Stimulated activated CD4-positive, alpha-beta T cell treated with anti-CD3 and anti-CD28 coated beads, Interleukin-4, amount 100 ng/mL, for 24 hours (primary cell): ENCODE measurements at places on chromosomes 11 and 22.
A peak's percentile ranks its signal among the peaks of the same experiment; 100 is the strongest.

- no peak for DNase-seq
These were observed 149.0 kb downstream of the PKNOX2 start for GRCh38 chr11:125313271-125314219.

DNA sequence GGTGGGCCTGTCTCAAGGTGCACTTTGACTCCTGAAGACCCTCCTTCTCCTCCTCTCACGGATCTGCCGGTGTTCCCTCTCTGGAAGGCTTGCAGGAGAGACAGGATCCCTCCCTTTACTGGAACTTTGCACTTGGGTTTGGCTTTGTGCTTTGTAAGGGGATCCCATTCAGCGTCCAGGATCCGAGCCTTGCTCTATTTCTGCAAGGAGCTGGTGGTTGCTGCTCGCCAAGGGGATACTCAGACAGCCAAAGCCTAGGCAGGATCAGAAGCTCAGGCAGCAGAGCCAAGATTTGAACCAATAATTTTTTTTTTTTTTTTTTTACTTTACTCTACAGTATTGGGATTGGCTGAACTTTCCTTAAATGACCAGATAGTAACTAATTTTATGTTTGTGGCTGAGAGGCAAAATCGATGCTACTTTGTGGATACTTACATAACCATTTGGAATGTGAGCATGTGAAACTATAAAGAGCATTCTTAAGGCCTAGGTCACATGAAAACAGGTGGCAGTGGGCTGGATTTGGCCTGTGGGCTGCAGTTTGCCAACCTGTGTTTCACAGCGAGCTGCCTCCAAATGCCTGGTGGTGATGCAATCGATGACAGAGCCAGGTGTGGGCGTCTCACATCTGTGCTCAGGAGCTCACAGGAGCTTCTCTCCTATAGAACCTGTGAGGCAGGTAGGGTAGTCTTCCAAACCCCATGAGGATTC is 25.2 kb downstream of the BCR start:
- DNase-seq = no peak

GRCh38 chr11:67266449-67267187 is at the start of gene GRK2:
GRK2 (plus strand) TSS chr11:67266473; CDS start chr11:67266700, 227 bp downstream.
- DNase-seq = no peak

GRCh38 chr22:44193535-44193891 is 12.8 kb downstream of the PARVG start:
- DNase-seq = no peak

- no peak for DNase-seq
These were observed 132.4 kb downstream of the MN1 start for GRCh38 chr22:27668828-27669797.

DNA sequence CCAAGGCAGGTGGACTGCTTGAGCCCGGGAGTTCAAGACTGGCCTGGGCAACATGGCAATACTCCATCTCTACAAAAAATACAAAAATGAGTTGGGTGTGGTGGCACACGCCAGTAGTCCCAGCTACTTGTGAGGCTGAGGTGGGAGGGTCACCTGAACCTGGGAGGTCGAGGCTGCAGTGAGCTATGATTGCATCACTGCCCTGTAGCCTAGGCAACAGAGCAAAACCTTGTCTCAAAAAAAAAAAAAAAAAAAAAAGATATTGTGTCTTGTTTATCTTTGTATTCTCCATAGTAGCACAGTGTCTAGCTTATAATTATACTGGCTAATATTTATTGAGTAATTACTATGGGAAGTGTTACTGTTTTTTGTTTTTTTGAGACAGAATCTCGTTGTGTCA is 15.8 kb upstream of the GPHA2 start:
- no peak for DNase-seq

DNA sequence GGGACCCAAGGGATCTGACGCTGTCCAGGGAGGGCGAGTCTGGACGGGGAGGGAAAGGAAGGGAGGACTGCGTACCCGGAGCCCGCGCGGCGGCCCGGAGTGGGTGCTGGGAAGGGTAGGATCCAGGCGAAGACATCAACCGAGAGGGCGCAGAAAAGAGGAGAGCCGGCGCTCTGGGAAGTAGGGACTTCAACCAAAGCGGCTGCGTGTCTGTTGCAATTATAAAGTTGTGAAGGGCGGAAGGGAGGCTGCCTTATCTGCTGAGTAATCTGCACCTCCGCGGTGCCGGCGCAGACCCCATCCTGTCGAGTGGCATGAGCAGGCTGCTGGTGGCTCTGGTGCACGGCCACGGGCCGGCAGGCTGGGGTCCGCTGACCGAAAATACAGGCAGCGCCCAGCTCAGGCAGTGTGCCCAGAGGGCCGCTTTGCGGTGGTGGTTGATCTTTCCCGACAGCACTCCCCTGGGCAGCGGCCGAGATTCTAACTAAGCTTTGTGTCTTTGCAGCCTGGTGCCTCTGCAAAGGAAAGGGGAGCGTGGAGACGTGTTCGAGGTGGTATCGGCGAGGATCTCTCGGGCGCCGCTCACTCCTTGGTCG is 978 bp downstream of the C11orf87 start:
- DNase-seq = no peak

DNA sequence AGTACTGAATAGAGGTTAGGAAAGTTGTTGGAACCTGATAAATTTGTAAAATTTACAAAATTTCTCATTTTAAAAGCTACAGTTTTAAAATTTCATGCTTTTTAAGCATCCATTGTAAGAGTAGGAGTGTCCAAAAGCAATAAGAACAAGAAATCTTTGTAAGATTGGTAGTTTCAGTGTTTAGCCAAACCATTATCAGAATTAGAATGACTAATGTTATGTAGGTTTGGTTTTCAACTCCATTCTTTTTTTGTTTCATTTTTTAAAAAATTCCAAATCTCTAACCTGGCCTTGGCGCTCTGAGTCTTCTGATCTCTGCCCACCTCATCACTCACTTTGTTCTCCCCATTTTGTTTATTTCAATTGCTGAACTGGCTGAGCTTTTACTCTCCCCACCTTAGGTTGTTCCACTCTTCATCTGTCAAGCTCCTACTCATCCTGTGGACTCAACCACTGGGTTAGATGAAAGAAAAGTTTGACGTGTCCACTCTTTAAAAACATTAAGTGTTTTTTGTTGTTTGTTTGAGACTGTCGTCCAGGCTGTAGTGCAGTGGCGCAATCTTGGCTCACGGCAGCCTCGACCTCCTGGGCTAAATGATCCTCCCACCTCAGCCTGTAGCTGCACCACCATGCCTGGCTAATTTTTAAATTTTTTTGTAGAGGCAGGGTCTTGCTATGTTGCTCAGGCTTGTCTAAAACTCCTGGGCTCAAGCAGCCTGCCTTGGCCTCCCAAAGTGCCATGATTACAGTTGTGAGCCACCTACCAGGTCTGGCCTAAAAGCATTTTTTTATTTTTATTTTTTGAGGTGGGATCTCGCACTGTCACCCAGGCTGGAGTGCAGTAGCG is 14.0 kb downstream of the EP300 start:
- no peak for DNase-seq

DNA sequence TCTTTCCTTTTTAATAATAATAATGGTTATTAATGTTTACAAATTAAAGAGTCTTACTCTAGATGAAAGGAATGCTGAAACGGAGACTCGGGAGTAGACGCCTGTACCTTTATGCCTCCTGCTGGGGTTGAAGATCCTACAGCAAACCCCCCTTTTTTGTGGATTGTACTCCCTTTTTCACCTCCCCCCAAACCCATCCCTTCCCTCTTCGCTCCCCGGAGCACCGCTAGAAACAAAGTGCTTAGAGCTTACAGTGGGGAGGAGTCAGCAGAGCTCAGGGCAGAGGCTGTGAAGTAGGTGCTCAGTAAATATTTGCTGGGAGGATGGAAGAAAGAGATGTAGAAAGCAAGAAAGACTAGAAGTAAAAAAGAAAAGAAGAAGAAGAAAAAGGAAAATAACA is 169.7 kb downstream of the NXPE2 start:
- DNase-seq = no peak

GRCh38 chr11:24437123-24437522 is 59.7 kb upstream of the LUZP2 start:
- DNase-seq = no peak

GRCh38 chr22:32564170-32565001 is 89.8 kb downstream of the FBXO7 start:
- DNase-seq = no peak

- no peak for DNase-seq
These were observed 27.3 kb downstream of the FAM118A start for GRCh38 chr22:45336971-45337431.

GRCh38 chr22:37126882-37127281 is 17.4 kb upstream of the TMPRSS6 start:
- DNase-seq = no peak

DNA sequence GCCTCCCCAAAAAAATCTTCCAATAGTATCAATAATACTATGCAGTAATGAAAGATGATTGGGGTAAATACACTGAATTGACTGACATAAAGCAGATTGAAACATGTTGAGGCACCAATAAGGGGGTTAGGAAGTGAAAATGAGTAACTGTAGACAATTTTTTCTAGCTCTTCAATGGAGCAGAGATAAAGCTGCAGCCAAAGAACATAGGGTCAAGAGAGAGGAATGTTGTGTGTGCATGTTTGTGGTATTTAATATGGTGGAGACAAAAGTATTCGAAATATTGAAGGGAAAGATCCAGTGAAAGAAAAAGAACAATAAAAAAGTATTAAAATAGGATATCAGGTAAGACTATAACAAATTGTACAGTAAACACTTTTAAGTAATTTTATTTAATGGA is 450.0 kb upstream of the CCDC179 start:
- no peak for DNase-seq

GRCh38 chr22:44685384-44686056 is 16.5 kb upstream of the PRR5 start:
- DNase-seq = peak; percentile 89

DNA sequence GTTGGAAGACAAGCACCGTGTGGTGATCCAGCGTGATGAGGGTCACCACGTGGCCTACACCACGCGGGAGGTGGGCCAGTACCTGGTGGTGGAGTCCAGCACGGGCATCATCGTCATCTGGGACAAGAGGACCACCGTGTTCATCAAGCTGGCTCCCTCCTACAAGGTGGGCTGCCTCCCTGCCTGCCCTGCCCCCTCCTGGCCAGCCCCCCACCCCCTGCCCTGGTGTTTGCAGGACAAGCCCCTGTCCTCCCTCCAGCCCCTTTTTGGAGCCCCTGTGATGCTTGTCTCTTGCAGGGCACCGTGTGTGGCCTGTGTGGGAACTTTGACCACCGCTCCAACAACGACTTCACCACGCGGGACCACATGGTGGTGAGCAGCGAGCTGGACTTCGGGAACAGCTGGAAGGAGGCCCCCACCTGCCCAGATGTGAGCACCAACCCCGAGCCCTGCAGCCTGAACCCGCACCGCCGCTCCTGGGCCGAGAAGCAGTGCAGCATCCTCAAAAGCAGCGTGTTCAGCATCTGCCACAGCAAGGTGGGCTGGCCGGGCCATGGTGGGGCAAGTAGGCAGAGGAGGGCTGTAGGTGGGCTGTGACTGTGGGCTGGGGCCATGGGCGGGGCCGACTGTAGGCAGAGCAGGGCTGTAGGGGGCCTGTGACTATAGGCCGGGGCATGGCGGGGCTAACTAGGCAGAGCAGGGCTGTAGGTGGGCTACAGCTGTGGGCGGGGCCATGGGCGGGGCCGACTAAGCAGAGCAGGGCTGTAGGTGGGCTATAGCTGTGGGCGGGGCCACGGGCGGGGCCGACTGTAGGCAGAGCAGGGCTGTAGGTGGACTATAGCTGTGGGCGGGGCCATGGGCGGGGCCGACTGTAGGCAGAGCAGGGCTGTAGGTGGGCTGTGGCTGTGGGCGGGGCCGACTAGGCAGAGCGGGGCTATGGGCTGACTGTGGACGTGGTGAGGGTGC is 13.6 kb downstream of the MUC2 start:
- no peak for DNase-seq

DNA sequence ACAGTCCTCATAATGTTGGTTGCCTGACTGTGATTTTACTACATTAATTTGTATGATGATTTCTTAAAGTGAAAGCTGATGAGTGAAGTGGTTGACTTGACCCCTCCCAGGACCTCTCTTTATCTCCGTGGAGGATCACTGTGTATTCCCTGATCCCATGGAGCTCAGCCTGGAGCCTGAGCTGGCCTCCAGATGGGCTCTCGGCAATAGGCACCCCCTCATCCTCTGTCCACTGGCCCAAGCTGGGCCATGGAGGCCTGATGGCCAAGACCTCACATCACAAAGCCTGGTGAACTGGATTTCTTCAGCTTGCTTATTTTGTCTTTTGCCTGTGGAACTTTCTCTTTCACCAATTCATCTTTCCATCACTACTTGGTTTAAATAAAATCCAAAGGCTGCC is 75.2 kb downstream of the WNT11 start:
- no peak for DNase-seq

DNA sequence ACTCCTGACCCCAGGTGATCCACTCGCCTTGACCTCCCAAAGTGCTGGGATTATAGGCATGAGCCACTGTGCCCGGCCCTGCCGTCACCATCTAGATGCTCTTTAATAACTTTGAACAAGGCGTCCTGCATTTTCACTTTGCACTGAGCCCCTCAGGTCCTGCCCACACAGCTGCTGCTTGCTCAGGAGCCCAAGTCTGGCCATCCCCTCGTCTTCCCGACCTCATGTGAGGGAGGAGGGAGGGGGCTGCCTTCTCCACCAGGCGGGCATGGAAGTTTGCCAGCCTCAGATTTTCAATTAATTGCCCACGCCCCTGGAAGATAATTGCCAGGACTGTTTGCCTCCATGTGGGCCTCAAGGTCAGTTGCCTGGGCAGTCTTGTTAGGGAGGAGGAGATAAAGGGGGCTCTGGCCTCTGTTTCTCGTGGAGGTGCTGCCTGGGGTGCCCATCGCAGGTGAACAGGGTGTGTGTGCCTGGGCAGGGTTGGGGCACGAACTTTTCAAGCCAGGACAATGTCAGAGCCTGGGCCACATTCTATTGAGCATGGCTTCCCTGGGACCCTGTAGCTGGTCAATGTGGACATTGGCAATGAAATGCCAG is 27.9 kb upstream of the MYEOV start:
- DNase-seq = no peak

DNA sequence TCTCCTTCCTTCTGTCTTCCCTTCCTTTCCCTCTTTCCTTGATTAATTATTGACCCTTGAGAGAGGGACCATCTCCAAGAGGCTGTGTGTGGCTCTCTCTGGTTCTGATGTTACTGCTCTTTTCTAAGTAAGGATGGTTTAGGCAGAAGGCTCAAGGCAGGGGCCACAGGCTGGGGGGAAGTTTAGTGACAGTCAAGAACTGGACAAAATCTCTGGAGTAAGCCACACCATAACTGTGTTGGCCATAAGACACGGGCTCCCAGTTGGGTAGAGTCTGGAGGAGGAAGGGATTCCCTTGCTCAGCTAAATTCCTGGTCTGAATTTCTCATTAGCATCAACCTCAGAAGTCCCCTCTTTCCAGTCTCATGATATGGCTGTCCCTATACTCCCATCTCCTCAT is 74.7 kb downstream of the BUD13 start:
- DNase-seq = no peak

GRCh38 chr22:50727678-50728522 is 10.1 kb upstream of the ACR start:
- DNase-seq = no peak
